Right ventricle myocardium superior (tissue), 1 donor: ENCODE measurements at places on chromosomes 13 and 19. TPM values are rescaled to one million over a fixed set of nuclear protein-coding genes. Genes with fewer than 3 reads are reported as not detected.

DNA sequence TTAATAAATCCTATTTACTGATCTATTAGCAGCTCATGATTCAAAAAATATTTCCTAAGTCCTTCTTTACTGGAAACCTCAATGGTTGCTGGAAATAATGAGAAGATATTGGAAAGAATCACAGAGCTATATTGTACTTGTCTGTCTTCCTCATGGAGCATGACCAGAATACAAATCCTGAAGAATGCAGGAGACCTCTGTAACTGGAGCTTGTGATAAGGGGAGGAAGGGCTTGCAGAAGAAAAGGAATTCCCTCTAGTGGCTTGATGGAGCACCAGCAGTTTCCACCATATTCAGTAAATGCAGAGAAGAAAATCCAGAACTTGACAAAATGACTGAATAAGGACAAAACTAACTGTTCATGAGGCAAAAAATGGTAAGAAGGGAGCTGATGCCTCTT lies 1333.1 kb downstream of the EFNB2 start:
- no peak for DNase-seq

- DNase-seq = no peak
Measured at GRCh38 chr13:87536499-87536898, 134.7 kb upstream of the SLITRK5 start.

DNA sequence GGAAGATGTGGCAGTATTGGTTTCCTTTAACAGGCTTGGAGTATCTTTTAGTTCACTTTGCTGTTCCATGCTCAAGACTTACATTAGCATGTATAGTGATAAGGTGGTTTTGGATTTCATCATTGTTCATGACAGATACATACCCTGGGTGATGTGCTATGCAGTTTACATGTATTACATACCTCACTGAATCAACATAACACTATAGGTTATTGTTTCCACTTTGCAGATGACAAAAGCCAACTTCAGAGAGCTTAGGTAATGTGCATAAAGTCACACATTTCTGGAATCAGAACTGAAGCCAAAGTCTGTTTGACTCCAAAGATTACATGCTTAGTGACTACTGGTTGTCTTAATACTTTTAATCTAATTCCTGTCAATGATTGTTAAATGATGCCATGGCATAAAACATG lies 7.1 kb downstream of the COMMD6 start:
- no peak for DNase-seq

The OLFM2 gene
- 2.2 TPM for total RNA-seq

- DNase-seq = no peak
Measured at GRCh38 chr13:91214031-91214430, 133.5 kb upstream of the MIR17HG start.
